ENCODE measurements at places on chromosomes 3 and 15.

- no peak for DNase-seq
Measured at GRCh38 chr3:187950671-187951070, 203.3 kb upstream of the LPP start.

GRCh38 chr15:63595688-63596087 is 1.5 kb upstream of the FBXL22 start:
- no peak for DNase-seq

DNA sequence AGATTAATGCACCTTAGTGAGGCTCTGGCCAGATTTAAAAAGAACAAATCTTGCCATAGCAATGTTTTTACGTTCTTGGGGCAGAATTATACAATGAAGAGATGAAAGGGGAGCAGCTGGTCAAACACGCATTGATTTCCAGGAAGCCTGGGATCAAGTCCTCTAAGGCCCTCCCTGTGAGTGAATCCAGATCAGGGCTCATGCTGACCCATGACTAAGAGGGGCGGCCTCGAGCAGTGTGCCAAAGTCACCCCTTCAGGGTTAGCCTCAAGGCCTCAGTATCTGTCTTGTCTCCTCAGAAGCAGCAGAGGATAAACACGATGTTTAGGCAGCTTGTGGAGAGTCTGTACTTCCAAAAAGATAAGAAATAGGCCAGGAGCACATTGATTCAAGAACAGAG is 9.3 kb upstream of the RBP1 start:
- DNase-seq, result no peak

- DNase-seq, result no peak
Measured at GRCh38 chr3:158958873-158959272, 157.0 kb downstream of the MFSD1 start.

- peak; percentile 38 for DNase-seq
Measured at GRCh38 chr3:170584585-170585007, 1.3 kb downstream of the SLC7A14 start.

DNA sequence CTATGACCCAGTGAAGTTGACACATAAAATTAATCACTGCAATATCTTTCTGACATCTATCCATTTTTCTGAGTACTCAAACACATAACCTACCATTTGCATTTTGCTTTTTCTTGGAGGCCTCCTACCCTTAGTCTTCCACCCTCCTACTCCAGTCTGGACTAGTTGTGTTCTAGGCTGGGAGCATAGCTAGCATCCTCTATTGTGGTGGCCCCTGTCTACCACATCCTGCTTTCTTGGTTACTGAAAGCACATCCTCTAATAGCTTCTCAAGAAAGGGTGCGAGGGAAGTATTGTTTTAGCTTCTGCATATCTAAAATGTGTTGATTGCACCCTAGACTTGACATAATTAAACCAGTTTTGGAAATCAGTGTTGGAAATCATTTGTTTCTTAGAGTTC is 176.5 kb downstream of the THSD4 start:
- no peak for DNase-seq

DNA sequence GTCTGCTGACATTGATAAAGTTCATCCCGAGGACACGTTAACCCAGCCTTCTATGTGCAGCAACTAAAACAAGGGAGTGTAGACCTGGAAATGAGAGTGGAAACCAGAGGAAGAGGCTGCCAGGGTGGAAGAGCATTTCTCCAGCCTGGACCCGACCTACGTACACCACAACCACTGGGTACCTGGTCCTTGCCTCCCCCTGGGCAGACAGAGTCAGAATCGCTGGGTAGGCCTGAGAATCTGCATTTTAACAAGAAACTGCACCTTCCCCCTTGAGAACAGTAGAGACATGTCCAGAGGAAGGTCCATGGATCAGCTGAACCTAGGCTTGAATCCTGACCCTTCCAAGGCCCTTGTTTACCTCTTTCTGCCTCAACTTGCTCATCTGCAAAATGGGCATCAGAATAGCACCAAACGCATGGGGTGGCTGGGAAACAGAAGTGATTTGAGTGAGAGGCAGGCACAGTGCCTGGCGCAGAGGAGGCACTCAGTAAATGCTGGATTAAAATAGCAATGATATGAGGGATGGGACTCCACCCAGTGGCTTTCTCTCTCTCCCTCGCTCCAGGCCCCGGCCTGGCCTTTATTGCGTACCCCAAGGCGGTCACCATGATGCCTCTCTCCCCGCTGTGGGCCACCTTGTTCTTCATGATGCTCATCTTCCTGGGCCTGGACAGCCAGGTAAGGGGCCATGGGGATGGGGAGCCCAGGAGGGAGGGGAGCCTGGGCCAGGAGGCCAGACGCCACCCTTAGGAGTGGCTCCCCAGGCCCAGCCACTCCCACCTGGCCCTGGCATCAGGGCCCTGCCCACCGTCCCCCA is 66.9 kb upstream of the SLC6A1 start:
- no peak for DNase-seq

- peak; percentile 66 for DNase-seq
Measured at GRCh38 chr3:58429657-58430056, 4.0 kb downstream of the PDHB start.

- DNase-seq, result no peak
Measured at GRCh38 chr3:160205606-160206005, 19.6 kb upstream of the C3orf80 start.

DNA sequence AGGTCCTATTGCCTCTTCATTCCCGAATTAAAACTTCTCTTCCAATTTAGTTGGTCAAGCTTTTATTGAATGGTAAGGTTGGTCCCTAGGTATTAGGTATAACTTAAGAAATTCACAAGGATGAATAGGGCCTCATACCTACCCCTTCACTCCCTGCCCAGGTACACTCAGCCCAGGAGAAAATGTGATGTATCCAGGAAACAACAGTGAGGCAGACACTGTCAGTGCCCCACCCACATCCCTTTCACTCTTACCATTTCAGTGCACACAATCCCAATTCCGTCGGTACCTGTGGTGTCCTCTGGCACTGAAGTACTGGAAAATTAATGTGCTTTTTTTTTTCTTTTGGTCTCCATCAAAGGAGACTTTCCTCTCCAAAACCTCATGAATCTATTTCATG is 10.5 kb upstream of the C3orf49 start:
- DNase-seq, result no peak

- no peak for DNase-seq
Measured at GRCh38 chr3:138879541-138880380, 45.0 kb upstream of the PIK3CB start.

- DNase-seq, result no peak
Measured at GRCh38 chr3:190077395-190078045, 43.2 kb downstream of the P3H2 start.

- no peak for DNase-seq
Measured at GRCh38 chr15:40163657-40164416, 3.0 kb downstream of the BUB1B start.

DNA sequence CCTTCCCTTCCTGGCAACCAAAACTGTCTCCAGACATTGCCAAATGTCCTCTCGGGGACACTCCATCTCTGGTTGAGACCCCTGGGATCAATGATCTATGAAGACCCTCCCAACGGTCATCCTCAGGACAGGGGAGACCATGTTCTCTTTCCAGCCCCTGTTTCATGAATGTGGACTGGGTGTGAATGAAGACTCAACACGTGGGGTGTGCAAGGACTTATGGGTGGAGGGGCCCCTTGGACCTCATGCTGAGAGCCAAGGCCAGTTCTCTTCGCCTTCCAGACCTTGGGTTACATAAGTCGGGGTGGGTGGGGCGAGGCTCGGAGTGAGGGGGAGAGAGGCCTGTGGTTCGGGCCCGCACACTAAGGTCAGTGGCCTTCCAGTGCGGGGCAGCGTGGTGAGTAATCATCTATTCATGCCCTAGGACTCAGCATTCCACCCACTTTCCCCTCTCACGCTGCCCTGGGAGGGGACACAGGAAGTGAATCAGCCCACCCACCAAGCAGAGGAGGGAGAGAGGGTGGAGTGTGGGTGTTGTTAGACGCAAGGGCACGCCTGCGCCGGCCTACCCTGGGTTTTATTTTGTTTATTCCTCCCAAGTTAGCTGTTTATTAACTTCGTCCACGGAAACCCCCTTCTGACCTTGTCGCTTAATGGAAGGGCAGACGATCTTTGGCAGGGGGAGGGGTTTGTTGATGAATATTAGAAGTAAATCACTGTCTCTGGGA is 6.7 kb downstream of the PAQR5 start:
- DNase-seq, result peak; percentile 98

DNA sequence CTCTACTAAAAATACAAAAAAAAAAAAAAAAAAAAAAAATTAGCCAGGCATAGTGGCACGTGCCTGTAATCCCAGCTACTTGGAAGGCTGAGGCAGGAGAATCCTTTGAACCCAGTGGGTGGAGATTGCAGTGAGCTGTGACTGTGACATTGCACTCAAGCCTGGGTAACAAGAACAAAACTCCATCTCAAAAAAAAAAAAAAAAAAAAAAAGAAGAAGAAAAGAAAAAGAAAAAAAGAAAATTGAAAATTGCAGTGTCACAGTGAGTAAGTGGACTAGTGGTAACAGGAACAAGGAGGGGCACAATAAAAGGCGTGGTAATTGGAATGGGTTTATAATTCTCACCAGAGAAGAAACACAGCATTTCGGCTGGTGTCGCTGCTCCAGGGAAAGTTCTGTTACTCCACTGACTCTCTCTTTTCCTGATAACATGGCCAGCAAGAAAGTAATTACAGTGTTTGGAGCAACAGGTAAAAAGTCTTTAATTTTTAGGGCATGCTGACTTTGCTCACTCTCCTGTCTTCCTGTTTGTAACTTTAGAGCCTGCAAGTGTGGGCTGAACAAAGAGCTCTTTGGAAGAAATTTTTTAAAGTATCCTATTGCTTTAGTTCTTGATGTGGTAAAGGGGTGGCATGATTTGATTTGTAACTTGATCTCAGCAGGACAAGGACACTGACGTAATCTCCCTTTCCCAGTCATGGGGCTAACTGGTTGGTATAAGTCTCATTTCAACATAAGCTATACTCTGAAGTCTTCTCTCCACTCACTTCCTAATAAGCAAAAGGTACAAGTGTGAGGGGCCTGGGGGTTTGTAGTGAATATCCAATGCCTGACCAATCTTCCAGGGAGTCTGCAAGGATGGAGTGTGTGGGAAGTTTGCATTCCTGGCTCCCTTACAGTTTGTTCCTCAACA is 22.1 kb upstream of the TRA2B start:
- peak; percentile 88 for DNase-seq

- no peak for DNase-seq
Measured at GRCh38 chr3:42725454-42725853, 22.9 kb upstream of the HHATL start.

- no peak for DNase-seq
Measured at GRCh38 chr15:55552926-55553325, 35.2 kb downstream of the PYGO1 start.

GRCh38 chr15:44647036-44647435 is 16.4 kb downstream of the SPG11 start:
- no peak for DNase-seq

- DNase-seq, result no peak
Measured at GRCh38 chr15:73928241-73928579, 1.9 kb downstream of the LOXL1 start.

GRCh38 chr15:100780208-100780800 is 99.3 kb upstream of the ALDH1A3 start:
- DNase-seq, result no peak

DNA sequence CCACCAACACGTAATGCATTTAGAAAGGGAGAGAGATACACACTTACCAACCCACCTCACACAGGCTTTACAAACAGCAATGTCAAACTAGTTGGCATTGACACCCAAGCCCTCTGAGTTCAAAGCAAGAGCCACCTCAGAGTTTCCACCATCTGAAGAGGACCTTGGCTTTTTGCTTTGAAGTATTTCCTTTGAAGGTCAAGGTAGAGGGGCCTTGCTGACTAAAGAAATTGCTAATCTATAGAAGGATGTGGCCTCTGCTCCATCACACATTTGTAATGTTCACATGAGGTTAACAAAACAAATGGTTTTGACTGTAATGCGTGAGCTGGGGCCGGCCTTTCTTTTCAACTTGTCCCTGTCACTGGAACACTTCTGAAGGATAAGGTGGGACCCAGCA is 117.7 kb downstream of the POLR2M start:
- DNase-seq, result no peak

DNA sequence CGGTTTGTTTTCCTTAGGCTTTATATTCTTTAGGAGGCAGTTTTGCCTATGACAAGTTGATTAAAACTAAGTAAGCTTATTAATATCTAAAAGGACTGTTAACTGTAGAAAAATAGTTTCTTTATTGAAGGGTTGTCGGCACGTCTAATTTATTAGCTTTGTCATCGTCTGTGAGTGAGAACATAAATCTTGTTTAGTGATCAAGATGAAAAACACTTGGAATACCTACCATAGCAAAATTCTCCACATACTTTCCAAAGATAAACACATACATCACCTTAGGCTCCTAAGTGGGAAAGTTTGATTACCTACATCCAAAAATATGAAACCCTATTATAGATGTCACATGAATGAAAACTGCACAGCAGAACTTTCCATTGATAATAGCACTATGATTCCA is 139.1 kb upstream of the BNIP2 start:
- DNase-seq, result no peak

- no peak for DNase-seq
Measured at GRCh38 chr3:52174896-52175295, 20.7 kb upstream of the POC1A start.

- no peak for DNase-seq
Measured at GRCh38 chr3:52649461-52650210, 36.1 kb downstream of the PBRM1 start.

DNA sequence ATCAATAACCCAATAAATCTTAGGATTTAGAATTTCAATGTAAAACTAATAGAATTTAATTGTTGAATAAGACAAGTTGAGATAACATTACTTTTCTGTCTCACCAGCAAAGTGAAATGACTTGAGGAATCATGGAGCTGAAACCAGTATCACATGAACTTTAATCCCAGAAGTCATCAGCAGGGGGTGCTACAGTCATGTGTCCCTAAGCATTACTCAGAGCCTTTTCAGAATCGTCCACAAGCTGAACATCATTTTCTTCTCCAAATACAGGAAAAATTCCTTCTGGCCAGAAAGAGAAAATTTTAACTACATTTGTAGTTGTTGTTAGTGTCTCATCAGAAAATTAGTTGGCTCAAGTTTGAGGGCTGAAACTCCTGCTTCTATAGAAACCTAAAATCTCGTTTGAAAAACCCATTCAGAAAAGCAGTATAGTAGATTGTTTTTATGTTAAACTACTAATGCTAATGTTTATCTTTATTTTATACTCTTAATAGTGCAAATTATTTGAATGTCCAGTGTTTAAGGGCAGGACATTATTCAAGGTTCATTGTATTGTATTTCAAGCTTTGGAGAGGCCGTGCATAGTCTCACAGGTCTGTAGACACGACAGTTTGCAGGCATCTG is 384.1 kb downstream of the PLOD2 start:
- DNase-seq, result peak; percentile 65

GRCh38 chr15:67064607-67065530 is 533 bp upstream of the SMAD3 start:
- DNase-seq, result no peak

GRCh38 chr15:98416222-98416855 is 232.0 kb upstream of the IGF1R start:
- no peak for DNase-seq

GRCh38 chr3:130557336-130558035 is 40.5 kb downstream of the COL6A6 start:
- no peak for DNase-seq

- DNase-seq, result no peak
Measured at GRCh38 chr3:58350627-58351013, 17.9 kb downstream of the PXK start.
